ENCODE measurements at places on chromosomes 7 and 10.

- no peak for DNase-seq
Observed at GRCh38 chr7:95881597-95881996, 109.2 kb downstream of the DYNC1I1 start.

DNA sequence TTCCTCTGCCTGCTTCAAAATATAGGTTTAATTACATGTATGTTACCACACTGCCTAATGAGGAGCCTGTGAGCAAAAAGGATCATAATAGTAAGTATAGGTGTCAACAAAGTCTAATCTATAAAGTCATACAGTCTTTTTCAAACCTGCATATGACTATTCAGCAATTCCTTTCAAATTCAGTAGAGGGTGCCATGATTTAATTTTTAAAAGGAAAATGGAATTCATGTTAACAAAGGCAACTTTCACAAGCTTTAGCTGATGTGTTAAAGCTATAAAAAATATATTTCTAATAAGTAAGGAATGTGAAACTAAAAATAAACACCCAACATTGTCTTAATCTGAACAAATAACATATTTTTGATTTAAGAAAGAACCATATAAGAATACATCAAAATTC is 52.1 kb downstream of the MPP7 start:
- peak; percentile 42 for DNase-seq

DNA sequence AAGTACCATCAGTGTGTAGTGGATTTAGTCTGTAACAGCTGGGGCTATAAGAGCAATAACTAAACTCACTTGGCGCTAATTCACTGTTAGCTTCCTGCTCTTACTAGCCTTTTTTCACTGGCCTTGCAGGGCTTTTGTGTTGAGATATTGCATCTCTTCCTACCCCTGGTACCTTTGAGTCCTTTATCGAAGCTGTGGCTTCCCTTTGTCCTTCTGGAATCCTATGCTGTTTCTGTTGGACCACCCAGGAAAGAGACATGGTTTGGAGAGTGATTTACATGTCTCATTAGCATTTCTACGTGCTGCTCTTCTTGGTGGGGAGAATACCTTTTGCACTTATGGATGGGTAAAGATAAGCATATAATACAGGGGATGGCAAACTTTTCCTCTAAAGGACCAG is 103.8 kb downstream of the MLLT10 start:
- DNase-seq = no peak

GRCh38 chr7:11557627-11558026 is 274.4 kb downstream of the THSD7A start:
- peak; percentile 32 for DNase-seq

DNA sequence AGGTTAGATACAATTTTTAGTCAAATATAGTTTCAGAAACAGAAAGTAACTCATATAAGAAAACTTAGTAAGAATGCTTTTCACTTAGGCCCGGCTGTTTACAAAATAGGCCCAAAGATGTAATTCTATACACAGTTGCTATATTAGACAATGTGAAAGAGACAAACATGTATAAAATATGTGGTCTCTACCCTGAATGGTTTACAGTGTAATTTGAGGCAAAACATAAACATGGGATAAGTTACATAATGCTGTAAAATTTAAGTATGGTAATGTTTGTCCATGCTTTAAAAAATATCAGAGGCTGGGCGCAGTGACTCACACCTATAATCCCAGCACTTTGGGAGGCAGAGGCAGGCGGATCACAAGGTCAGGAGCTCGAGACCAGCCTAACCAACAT is 18.7 kb downstream of the KRIT1 start:
- DNase-seq = no peak

GRCh38 chr10:103512166-103512565 is 18.7 kb downstream of the NEURL1 start:
- no peak for DNase-seq

- DNase-seq = peak; percentile 95
Observed at GRCh38 chr10:24706479-24707118, 17.1 kb downstream of the ARHGAP21 start.

DNA sequence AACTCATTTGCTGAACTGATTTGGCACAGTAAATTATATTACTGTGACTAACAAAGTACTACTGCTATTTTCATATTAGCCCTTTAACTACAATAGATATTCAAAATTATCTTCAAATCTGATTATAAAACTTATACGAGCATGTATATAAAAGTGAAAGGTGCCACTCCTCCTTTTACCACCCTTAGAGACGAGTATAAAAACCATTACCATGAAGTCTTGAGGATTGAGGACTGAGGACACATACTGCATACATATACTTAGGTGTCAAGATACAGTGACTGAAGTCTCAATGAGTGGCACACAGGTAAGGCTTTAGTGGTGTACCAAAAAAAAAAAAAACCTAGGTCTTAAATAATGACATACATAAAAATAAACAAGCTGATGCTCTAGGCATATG is 98.6 kb downstream of the DNAJC1 start:
- no peak for DNase-seq

DNA sequence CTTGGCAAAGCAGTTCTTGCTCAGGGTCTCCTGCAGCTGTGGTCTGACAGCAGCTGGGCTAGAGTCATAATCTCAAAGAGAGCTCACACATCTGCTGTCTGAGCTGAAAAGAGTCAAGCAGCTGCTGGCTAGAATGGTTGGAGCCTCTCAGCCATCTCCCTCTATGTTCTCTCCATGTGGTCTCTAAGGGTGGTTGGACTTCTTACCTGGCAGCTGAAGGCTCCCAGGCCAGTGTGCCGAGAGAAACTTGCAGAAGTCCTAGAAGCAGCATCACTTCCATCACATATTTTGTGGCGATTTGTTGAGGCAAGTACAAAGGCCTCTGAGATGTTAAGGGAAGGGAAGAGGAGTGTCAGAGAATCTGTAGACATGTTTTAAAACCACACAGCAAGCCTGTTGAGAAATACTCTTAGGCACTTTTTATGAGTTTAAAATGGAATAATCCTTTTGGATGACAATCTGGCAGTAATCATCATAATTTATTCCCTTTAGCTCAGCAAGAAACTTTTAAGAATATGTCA is 93.2 kb downstream of the REEP3 start:
- DNase-seq = peak; percentile 71

- peak; percentile 73 for DNase-seq
Observed at GRCh38 chr7:83936056-83936708, 258.4 kb downstream of the SEMA3A start.

- no peak for DNase-seq
Observed at GRCh38 chr7:18916826-18917225, 200.6 kb downstream of the TWIST1 start.

GRCh38 chr7:149184274-149184673 is 11.1 kb upstream of the ZNF282 start:
- no peak for DNase-seq

DNA sequence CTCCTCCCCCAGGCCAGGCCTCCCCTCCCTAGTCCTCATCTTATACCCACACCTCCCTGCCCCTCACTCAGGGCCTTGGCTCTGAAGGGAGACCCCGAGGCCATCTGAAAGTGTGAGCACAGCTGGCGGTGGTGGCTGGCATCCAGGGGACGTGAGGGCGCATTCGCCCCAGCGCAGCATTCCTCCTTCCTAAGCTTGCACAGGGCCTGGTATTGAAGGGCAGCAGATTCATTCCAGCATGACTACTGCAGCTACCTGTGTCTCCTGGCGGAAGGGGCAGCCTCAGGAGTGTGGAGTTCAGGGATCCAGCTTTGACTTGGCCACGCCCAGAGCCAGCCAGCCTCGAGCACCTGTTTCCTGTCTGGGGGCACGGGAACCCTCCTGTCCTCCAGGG is 72.6 kb downstream of the PARP12 start:
- DNase-seq = no peak

GRCh38 chr7:106723398-106723797 is 62.4 kb upstream of the CCDC71L start:
- DNase-seq = no peak

DNA sequence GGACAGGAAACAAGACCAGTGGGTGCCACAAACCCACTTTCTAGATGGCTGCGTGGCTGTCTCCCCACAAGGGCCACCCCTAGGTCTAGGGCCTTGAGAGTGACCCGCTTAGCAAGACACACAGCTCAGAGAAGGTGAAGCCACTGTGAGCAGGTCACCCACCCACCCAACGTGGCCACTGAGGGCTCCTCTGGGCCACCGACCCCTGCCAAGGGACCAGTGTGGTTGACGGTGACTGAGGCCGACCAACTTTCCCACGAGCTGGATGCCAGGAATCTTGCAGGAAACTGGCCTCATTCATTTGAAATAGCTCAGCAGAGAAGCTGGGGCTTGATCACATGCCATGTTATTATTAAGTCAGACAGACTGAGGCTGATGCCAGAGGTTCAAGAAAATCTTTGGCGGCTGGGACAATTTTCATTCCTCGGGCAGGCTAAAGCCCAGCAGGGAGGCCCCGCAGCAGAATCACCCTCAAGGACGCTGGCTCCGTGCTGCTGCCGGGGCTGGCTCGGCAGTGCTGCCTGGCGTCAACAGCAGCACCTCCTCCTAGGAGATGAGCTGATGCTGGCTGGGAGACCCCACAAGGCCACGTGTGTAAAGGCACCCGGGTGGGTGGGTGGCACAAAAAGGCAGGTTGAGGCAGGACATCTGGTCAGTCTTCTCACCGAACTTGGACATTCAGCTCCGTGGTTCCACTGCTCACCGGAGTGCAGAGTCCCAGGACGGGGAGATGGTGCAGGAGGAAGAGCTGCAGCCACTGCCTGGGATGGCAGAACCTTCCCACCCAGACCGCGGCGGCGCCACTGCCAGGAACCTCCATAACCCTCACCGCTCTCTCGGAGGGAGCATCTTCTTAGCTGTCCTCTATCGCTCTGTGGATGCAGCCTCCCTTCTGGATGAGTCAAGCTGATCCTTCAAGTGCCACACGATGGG is 57.8 kb downstream of the ZRANB1 start:
- peak; percentile 54 for DNase-seq

GRCh38 chr10:29119374-29119773 is 169.5 kb upstream of the LYZL1 start:
- no peak for DNase-seq

DNA sequence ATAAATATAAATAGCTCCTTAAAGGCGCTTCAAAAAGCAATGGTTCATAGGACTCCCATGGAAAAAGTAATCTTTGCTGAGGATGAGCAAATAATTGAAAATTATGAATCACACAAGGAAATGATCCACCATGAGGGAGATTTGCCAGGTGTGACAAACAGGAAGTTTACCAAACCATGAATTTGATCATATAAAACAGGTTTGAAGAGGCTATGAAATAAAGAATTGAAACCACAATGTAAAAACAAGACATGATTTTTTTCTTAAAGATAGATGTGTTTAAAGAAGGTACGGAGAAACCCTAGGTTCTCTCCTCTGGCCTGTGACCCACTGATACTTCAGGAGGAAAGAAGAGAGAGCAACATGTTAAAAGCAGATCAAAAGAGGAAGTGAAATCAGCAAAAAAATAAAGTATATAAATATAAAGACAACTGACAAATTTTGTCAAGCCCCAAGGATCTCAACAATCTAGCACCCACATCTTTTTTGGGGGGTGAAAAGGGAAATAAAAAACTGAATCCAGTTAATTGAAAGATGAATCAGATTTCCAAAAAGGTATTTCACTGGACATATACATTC is 111.3 kb upstream of the ASAH2 start:
- no peak for DNase-seq

DNA sequence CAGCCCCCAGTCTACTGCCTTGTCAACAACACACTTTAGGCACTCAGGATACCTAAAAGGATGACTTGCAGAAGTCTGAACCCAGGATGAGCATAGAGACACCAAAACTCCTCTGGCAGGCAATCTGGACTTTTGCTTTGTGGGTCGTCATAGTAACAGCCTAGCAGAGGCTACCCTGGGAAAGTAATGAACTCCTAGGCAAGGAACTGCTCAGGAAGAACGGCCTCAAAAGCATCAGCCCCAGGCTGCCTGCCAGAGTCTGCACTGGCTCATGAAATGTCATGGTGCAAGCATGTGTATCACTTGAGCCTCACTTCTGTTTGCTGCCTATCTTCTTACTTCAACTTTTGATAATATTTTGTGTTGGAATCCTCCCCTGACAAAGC is 715.1 kb downstream of the GRID1 start:
- DNase-seq = peak; percentile 2

DNA sequence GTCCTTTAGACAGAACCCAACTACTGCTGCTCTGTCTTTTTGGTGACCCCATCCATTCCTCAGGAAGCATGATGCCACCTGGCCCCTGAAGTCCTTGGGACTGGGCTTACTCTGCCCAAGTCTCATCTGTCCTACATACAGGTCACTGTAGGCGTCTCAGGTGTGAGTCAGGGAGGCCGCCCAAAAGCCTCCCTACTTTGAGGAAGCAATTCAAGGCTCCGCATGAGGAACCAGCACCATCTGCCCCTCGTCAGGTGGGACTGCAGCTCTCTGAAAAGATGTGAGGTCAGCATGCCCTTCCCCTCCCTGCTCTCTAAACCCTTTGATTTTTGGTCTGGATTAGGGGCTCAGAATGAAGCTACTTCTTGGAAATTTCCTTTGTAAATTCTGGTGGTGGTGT is 354.8 kb downstream of the CXCL12 start:
- DNase-seq = no peak

DNA sequence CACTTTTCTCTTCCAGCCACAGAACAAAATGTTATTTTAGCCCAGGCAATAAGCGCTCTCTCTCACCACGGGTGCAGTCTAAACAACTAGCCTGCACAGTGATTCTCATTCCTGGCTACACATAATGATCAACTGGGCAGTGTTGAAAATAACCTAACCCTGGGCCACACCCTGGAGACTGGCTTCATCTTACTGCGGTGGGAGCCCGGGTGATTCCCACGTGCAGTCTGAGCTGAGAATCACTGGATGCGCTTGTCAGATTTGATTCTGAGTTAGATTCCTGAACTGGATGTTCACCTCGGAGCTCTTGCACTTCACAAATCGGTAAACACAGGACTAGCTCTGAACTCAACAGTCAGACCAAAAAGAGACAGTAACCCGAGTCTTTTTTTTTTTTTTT is 14.9 kb downstream of the ZC3HAV1 start:
- DNase-seq = no peak

GRCh38 chr7:79624336-79624735 is 170.9 kb upstream of the MAGI2 start:
- no peak for DNase-seq

DNA sequence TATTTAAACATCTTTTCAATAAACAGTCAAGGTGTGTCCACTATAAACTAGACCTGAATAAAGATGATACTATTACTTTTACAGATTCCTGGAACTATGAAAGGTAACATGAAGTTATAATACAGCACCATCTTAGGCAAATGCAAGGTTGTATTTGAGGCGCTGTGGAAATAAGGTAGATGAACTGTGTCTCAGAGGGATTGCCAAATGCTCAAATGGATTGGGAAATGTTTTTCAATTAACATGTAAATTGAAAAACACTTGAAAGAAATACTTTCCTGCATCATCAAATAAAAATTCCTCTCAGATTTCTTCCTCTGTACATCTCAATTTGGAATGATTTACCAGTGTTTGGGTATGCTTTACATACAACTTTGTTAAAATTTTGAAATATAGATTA is 139.4 kb downstream of the DKK1 start:
- no peak for DNase-seq
